ENCODE measurements at places on chromosomes 2 and 18.

DNA sequence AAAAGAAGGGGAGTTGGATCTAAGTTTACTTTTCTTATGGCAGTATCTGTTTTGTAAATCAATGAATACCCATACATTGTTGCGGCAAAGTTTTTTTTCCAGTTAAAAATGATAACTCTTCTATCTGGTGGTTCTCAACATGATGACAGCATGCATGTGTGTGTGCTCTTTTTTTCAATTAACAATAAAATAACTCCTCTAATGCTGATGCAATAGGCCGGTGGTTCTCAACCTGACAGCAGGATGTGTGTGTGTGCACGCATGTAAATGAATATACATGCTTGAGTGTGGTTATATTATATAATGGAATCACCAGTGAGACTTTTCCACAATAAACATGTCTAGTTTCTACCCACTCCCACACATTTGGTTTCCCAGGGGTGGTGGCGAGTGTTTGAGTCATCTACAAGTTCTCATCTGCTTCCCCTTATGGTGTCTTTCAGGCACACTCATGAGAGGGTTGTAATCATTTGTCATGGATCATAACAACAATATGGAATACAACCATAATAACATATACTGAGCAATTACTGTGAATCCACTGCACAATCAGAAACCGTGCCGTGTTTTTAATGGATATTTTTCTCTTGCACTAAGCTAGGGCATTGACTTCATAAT lies 31.2 kb downstream of the PARD3B start:
- DNase-seq: peak; percentile 9

GRCh38 chr2:39524756-39525635 lies 87.9 kb upstream of the MAP4K3 start:
- DNase-seq: peak; percentile 85

DNA sequence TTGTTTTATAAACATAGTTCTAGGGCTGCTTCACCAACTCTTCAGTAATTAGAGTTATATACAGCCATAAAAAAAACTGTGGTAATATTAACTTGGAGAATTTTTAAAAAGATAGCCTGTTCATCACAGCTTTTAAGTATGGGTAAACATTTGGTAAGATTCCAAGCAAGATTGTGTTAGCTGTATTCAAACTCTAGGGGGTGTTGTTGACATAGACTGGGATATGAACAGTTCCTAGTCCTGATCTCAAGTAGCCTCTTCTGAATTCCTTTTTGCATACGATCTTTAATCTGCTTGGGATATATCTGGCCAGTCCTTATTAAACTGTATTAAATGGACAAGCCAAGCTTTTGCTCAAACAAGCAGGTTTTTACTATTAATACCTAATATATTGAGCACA lies 13.4 kb downstream of the NOP58 start:
- peak; percentile 80 for DNase-seq

DNA sequence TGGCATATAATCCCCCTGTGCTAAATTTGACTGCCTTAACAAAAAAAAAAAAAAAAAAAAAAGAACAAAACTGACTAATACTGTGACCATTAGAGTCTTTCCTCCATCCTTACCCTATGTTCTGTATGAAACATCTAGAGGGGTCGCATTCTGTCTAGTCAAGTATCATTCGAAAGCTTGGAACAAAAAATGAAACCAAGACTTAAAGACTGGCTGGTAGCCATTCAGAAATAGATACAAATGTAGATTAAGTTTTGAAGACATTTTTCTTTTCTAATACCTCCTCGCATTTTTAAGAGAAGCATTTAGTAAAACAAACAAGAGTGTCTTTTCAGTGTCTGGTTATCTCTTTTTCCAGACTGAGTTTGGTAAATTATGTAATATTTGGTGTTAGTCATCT lies 66.7 kb downstream of the SPATS2L start:
- no peak for DNase-seq

GRCh38 chr2:70304498-70304897 lies 2.6 kb upstream of the FAM136A start:
- no peak for DNase-seq

- DNase-seq: no peak
Measured at GRCh38 chr2:149906886-149907285, 319.3 kb upstream of the MMADHC start.

GRCh38 chr2:229474125-229474524 lies 203.0 kb upstream of the PID1 start:
- no peak for DNase-seq

GRCh38 chr2:44997963-44998362 lies 11.3 kb downstream of the SIX2 start:
- no peak for DNase-seq

DNA sequence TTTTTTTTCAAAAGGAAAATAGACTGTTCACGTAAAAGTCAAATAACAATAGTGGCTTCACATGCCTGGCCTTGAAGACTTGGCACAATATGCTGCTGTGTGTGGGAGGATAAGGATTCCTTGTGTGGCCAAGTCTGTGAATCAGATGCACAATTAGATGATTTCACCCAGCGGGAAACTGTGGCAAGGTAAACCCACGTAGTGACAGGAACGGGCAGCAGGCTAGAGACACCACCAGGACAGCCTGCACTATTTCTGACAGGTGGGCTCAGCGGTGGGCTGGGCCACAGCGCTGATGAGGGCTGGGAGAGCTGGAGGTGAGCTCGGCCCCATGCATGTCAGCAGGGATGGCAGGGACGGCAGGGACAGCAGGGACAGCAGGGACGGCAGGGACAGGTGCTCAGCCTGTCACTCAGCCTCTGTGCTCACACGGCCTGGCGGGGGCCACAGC lies 21.6 kb downstream of the SNORC start:
- DNase-seq: peak; percentile 18

DNA sequence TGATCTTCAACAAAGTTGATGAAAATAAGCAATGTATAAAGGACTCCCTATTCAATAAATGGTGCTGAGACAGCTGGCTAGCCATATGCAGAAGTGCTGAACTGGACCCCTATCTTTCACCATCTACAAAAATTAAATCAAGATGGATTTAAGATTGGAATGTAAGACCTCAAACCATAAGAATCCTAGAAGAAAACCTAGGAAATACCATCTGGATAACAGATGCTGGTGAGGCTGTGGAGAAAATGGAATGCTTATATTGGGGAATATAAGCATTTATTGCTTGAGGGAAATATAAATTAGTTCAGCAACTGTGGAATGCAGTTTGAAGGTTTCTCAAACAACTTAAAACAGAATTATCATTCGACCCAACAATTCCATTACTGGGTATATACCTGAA lies 89.6 kb downstream of the GCA start:
- no peak for DNase-seq

GRCh38 chr2:176099159-176099727 lies 352 bp upstream of the HOXD12 start:
- DNase-seq: no peak

DNA sequence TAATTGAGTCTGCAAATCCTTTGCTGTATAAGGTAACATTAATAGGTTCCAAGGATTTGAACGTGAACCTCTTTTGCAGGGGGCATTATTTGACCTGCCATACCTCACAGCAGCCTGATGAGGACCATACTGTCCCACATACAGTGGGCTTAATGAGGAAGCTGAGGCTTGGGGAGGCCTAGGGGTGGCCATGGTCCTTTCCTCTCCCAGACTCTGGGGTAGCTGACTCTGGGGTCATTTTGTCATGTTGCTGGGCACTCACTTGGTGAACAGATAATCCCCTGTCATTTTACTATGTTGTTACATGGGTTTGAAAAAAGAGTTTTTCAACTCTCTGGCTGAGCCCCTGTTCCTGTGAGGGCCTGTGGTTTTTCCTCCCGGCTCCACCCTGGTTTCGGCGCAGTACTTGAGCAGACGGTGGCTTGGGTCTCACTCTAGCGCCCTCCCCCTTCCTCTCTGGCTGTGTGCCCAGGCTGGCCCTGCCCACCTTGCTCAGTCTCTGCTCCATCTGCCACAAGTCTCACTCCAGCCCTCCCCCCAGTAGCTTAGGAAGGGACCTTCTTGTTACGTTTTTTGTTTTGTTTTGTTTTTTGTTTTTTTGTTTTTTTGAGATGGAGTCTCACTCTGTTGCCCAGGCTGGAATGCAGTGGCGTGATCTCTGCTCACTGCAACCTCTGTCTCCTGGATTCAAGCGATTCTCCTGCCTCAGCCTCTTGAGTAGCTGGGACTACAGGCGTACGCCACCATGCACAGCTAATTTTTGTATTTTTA lies 21.0 kb downstream of the INPP4A start:
- peak; percentile 77 for DNase-seq

DNA sequence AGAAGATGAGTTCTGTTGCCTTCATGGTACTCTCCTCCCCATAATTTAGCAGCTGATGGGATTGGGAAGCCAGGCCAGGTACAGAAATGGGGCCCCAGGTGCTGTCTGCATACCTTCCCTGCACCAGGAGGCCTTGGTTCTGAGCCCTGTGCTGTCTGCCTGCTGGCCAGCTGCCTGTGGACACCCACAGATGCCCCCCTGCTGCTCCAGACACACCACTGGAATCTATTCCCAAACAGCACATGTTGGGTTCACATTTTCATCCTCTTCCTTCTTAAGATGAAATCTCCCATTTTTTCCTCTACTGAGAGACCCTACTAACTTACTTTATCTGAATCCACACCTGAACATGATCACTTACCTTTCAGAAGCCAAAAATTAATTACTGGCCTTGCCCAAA lies 152.0 kb upstream of the CCDC68 start:
- no peak for DNase-seq

DNA sequence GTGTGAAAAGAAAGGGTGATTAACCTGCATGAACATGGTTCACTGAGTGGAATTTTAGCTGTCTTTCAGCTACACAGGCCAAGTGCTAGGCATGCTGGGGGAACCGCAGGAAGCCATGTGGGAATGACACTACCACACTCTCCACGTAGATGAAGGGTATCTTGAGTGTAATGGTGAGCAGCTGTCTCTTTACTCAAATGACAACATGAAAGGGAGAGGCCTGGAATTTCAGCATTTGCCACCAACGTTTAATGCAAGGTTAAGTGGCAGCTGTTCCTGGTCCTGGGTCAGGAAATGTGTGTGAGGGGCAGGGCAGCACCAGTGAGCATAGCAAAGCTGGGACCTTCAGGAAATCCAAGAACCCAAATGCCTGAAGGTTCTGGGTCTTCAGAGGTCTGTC lies 588.4 kb downstream of the SLC4A3 start:
- DNase-seq: no peak

GRCh38 chr2:149365931-149366583 lies 35.7 kb downstream of the LYPD6 start:
- DNase-seq: peak; percentile 63

GRCh38 chr2:125397535-125398251 lies 1258.3 kb upstream of the GYPC start:
- no peak for DNase-seq

DNA sequence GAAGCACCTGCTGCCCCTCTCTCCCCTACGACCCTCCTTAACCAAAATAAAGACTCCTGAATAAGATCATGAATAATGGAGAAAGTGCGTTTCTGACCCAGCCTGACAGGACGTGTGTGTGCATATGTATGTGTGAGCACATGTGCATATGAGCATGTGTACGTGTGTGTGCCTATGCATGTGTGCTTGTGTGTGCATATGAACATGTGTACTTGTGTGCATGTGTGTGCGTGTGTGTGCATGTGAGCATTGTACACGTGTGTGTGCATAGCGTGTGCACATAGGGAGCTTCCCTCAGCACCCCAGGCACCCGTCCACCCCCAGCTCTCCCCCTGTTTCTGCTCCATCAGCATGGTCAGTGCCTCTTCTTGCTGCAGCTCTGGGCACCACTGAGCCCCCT lies 10.7 kb downstream of the KCNIP3 start:
- DNase-seq: no peak

DNA sequence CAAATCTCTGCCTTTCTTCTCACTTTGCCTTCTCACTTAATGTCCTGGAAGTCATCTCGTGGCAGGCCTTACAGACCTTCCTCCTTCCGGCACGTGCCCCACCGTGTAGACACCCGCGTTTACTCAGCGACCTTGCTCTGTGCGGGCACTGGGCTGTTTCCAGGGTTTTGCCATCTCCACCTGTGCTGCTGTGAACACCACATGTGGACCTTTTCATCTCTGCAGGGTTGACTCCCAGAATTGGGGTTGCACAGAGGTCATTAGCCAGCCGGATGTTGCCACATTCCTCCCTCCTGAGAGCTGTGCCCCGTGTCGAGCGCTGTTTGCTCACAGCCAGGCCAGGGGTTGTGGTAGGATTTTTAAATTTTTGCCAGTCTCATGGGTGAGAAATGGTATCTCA lies 25.4 kb downstream of the KCNG2 start:
- DNase-seq: no peak

DNA sequence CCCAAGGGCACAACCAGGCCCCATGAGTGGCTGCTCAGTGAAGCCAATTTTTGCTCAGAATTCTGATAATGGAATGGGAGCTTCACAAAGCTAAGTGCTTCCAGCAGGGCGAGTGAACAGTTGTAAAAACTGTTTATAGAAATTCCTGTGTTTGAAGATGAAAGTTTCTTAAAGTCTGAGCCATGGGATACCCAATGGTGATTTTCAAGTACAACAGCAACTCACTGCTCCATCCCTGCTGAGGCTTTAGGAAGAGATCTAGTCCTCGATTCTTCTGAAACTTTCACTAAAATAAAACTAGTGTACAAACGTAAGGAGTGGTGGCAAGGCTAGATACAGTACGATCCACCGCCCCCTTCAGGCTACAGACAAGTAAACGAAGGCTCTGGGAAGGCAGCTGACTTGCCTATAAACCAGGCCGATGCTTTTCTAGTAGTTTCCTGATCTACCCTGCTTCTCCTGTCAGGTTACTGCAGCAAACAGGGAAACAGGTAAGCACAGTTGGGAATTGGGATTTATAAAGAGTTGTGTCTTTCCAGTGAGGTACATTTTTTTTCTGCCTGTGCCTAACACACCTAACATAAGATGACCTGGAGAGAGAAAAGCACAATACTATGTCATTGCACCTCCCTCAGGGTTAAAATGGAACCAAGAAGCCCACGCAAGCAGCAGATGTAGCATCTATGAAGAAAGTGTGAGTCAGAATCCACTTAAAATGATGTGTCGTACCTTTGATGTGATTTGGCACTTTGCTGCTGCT lies 108.7 kb downstream of the UXS1 start:
- peak; percentile 55 for DNase-seq

DNA sequence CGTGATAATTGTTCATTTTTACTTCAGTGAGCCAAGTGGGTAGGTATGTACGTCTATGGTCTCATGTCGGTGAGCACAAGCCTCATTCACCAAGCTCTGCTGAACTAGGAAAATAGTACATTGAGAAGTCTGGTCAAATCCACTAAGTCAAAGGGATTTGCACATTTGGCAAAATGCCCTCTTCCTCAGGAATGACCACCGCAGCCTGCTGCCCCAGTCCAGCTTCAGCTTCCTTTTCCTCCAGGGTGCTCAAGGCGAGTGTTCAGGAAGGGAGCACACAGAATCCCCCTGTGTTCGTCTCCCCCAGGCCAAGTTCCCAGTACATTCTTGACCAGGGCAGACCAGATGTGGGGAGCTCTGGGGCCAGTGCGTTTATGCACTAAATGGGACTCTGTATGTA lies 23.0 kb downstream of the TCF7L1 start:
- DNase-seq: peak; percentile 72

- DNase-seq: no peak
Measured at GRCh38 chr2:203038586-203038985, 23.9 kb downstream of the NBEAL1 start.

GRCh38 chr2:55157474-55157884 lies 74.6 kb downstream of the CLHC1 start:
- peak; percentile 64 for DNase-seq

GRCh38 chr2:71614976-71615766 lies 161.8 kb downstream of the DYSF start:
- peak; percentile 17 for DNase-seq

All from fibroblast of villous mesenchyme (primary cell).